ENCODE measurements at places on chromosomes 1 and 21.
A peak's percentile ranks its signal among the peaks of the same experiment; 100 is the strongest.

GRCh38 chr21:33552093-33552998 is 9.5 kb downstream of the SON start:
- DNase-seq = no peak

GRCh38 chr1:108560189-108560873 is 431 bp downstream of the EEIG2 start:
- peak; percentile 18 for DNase-seq

DNA sequence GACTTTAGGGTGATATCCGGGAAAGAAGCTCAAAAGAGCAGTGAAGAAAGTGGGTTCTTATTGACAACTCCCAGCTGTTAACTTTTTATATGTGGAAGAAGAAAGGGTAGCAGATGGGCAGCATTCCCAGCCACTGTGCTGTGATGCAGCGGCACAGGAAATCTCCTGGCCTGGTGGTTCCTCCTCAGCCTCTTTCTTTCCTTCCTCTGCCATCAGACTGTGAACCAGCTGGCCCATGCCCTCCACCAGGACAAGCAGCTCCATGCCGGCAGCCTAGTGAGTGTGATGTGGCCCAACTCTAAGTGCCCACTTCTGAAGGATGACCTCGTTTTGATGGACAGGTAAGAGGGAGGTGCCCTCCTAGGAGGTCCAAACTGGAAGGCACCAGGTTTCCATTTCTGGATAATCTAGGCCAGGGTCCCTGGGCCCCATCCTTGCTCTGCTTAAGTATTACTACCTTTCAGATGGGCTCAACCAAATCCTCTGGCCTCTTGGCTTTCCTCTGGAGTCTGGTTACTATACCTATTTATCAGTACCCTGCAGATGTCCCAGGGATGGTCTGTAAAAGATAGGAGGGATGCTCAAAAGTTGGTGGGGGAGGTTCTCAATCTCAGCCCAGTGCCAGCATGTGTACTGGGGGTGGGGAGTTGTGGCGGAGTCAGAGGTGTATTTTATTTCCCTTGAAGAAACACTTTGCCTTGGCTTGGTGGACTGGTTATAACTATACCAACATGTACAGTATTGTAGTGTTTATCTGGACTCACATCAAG is 17.0 kb downstream of the MFN2 start:
- no peak for DNase-seq

GRCh38 chr1:240122639-240123613 is 31.2 kb downstream of the FMN2 start:
- DNase-seq = no peak

DNA sequence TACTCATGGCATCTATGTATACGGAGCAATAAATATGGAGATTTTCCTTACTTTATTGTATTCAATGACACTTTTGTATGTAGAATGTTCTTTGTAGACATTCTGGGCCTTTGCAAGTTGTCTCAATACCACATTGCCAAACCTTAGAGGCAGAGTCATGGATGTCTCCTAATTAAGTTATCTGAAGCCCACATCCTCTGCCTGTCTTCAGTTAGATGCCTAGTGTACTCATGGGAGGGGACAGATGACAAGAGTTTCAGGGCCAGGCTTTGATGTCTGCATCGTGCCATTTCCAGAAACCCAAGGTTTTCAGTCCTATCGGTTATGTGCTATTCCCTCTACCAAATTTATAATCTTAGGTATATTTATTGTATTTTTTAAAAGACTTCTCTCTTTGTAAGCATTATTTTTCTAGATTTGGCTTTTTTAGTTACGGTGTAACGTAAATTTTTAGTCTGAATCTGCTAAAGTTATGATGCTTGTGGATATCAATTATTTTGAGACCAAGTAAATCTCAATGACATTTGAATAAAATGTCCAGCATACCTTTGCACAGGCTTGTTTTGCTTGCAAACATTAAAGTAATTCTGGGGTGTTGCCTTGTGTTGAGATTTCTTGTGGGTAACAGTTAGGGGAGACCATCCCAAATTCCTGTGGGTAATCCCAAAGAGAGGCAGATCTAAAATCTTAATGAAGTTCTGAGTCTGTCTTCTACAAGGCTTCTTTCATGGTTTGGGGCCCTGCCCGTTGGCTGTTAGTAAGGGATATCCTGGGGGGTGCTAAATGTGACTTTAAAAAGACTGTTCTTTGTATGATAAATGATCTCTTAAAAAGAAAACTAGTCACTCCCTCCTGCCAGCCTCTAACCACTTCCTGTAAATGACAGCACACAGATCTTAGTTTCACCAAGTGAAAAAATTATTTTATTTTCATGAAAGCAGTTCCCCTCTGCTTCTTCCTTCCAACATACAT is 8.0 kb upstream of the MACF1 start:
- no peak for DNase-seq

DNA sequence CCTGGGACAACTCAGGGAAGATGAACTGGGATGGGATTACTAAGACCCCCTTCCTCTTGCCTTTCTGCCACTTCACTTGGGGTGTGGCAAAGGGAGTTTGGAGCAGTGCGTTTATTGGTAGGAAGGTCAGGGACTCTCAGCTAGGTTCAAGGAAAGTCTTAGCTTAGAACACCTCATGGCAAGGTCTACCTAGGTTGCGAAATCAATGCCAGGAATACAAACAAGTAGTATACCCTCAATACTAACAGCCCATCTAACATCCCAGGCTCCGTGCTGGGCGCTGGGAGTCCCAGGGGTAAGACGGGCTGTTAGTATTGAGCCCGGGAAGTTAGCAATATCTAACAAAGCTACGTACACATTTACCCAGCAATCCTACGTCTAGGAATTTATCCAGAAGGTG is 4.7 kb downstream of the ATP2B4 start:
- no peak for DNase-seq

GRCh38 chr1:199778324-199778955 is 249.1 kb upstream of the NR5A2 start:
- no peak for DNase-seq

GRCh38 chr1:20792196-20792595 is 5.1 kb upstream of the HP1BP3 start:
- DNase-seq = no peak

DNA sequence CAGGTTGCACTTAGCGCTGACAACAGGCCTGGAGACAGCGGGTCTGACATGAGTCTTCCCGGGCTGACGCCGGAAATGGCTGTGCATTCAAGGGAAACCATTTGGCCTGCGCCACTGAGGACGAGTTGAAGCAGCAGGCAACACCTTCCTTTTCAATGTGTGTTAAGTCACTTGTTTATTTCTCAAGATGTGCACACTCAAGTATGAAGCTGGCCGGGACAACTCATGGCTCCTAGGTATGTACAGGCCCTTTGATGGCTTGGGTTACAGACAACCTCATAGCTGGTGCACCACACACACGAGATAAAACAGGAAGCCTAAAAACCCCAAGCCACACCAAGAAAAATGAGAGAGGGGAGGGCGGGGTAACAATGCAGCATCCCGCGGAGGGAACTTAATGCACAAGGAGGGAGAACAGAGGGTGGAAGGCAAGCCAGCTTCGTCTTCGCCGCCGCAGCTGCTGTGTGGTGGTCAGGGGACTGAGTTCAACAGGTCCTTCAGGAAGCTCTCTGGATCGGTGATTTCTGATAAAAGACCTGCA is 118.0 kb upstream of the IFFO2 start:
- no peak for DNase-seq

DNA sequence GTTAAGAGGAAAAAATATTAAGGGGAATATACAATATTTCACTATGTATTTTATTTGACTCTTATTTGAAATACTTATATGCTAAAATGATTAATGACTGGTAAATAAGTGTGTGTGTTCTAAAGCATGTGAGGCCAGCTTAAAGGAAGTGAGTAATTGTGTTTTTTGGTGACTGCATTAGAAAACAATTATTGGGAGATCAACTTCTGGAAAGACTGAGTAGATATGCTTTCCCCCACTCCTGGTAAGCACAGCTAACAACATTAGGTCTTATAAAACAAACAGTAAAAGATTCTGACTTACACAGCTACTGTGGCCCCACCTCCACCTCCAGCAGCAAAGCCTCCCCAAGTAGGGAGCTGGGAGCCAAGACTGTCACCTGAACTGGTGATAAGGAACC is 403.0 kb downstream of the SRGAP2C start:
- DNase-seq = no peak

DNA sequence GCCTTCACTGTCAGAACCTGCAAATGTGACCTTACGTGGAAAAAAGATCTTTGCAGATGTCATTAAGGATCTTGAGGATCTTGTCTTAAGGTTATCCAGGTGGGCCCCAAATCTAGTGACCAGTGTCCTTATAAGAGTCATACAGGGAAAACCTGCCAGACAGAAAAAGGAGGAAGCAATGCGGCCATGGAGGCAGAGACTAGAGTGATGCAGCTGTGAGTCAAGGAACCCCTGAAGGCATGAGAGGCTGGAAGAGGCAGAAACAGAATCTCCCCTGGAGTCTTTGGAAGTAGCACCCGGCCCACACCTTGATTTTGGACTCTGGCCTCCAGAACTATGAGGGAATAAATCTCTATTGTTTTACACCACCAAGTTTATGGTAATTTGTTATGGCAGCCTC is 36.5 kb upstream of the DNASE2B start:
- no peak for DNase-seq

- no peak for DNase-seq
Observed at GRCh38 chr21:43006874-43007208, 32.5 kb downstream of the PKNOX1 start.

GRCh38 chr1:234475167-234475793 is 3.7 kb downstream of the TARBP1 start:
- no peak for DNase-seq

DNA sequence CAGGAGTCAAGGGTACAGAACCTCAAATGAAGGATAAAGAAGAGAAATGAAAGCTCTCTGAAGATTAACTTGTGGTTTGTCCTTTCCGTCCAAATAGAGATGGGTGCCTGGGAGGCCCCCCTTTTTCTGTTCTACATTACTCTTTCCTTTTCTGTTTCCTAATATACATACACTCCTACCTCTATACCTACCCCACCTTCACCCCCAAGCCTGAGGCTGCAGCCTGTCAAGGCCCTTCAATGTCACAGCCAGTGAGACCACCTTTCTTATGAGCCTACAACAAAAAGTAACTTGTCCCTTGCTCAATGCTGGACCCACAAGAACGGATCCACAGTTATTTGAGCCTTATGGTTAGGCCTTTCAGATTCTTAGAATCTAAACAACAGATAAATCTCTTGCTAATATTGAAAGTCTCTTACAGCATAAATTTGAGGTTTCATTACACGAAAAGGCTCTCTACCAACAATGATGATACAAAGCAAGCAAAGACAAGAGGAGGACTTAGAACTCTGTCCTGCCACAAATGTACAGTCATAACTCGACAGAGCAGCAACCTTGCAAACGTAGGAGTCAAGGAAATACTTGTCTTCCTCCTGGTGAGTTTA is 4.1 kb upstream of the TRAF3IP3 start:
- no peak for DNase-seq

- no peak for DNase-seq
Observed at GRCh38 chr1:40786171-40786994, 2.8 kb downstream of the KCNQ4 start.

GRCh38 chr1:156898161-156898566 is 4.6 kb downstream of the PEAR1 start:
- DNase-seq = no peak

GRCh38 chr1:93592551-93592949 is 89.1 kb downstream of the BCAR3 start:
- no peak for DNase-seq

DNA sequence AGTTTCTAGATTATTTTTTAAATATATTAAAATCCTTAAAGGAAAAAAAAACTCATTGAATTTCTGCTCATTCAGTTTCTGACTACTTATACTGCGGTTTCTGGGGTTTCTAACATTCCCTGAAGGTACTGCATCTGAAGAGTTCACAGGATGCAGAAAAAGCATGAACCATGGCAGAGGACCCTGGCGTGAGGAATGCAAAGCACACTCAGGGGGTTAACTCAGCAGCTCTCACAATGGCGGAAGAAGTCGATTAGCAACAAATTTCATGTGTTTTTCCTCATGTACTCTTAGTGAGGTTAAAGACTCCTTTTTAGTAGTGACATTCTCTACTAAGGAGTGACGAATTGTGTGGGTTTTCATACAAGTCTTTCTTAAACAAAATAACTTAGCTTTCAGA is 975.6 kb downstream of the NCAM2 start:
- DNase-seq = no peak

DNA sequence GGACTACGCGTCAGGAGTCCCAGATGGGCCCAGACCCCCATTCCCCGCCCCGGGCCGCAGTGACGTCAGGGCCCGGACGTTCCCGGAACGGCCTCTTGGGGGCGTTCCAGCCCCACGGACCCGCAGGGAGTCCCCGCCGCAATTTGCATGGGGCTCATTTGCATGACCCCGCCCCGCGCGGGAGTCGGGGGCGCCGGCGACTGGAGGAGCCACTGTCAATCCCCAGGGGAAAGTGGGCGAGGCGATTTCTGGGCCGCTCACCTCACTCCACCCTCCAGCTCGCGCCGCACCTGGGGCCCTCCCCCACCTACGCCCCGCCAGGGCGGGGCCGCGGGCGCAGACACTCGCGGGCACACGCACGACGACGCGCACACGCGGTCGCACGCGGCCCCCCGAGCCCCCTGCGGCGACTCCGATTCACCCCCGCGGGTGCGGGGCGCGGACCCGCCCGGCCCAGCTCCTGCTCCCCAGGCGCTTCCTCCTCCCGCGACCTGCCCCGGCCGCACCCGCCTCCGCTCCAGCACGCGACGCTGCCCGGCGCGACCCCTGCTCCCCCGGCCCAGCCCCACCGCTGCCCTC is 13.2 kb downstream of the AGRN start:
- peak; percentile 92 for DNase-seq

DNA sequence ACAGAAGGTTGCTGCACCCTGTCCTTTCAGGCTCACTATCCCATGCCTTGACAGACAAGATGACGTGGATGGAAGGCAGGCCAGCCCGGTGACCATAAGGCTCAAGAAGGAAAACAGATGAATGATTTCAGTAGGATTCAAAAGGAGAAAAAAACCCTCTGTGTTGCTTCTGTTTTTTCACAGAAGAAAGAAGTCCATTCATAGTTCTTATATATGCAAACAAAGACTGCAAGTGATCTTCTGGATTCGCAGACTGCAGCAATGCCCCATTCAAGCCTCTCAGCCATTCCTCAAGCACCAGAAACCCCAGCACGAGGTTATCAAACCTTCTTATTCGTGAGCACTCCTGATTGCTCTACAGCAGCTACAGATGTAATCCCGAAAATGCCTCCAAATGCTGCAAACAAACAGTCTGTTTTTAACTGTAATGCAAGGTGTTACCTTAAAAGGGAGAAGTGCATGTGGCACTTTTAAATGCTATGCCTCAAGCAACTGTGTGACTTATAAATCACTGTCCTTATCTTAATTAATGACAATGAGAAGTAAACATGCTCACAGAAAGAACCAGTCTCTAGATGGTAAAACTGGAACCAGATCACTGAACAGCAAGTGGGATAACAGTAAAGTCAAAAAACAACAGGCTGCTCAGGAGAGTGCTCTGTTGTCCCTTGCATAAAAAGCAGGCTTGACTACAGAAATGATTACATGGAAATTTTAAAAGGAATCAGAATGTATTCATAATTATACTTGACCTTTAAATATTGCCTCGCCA is 173.9 kb downstream of the HHIPL2 start:
- DNase-seq = peak; percentile 3

- DNase-seq = peak; percentile 20
Observed at GRCh38 chr1:51518033-51518585, 957 bp downstream of the EPS15 start.

GRCh38 chr1:85976516-85977205 is 179.9 kb downstream of the COL24A1 start:
- DNase-seq = no peak

- DNase-seq = peak; percentile 68
Observed at GRCh38 chr1:35707601-35708440, 10.9 kb downstream of the C1orf216 start.

All from neural crest cell (in vitro differentiated cells).